Stimulated activated CD8-positive, alpha-beta memory T cell treated with anti-CD3 and anti-CD28 coated beads, Interleukin-7, amount 100 ng/mL, for 1 hour (primary cell): ENCODE measurements at places on chromosomes 2 and 18.

DNA sequence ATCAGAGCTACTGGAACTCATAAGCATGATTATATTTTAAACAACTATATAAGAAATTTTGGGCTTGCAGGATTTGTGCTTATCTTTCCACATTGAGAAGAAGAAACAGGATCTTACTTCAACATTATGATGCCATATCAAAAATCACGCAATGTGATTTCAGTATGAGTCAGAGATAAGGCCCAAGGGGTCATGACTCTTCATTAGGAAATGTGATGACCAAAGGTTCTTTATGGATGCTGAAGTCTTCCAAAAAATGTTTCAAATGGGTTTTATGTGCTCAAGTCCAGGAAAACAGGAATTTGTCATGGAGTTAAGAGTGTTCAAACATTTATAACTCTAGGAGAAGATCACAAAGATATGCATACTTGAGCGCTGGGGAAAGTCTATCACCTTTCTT, 7.8 kb upstream of the SERPINB2 start:
- DNase-seq = no peak

- no peak for DNase-seq
These were observed 22.4 kb upstream of the MGAT5 start for GRCh38 chr2:134231301-134231964.

DNA sequence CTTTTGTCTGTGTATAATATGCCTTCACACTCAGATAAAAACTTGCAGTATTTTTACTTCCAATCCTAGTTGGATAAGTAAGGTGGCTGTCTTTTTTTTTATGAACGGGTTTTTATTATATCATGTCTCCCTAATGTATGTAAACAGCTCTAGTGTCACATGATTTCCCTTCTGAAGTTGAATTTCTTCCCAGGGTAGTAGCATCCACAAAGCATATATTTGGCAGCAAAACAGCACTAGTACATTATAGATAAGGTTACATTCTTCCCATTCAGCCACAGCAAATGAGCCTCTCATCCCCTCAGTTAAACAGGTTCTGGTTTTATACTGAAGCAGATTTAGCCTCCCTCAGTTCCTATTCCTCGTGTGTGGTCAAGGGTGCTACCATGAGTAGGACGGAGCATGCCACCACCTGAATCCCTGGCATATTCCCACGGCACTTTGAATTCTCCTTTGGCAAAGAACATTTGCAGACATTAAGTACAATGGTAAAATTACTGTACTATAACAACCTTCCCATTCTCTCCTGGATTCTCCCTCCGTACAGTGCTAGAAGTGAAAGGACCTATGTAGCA, 15.4 kb upstream of the DTNA start:
- no peak for DNase-seq

GRCh38 chr2:38432820-38433606, 55.9 kb upstream of the ATL2 start:
- DNase-seq = no peak

DNA sequence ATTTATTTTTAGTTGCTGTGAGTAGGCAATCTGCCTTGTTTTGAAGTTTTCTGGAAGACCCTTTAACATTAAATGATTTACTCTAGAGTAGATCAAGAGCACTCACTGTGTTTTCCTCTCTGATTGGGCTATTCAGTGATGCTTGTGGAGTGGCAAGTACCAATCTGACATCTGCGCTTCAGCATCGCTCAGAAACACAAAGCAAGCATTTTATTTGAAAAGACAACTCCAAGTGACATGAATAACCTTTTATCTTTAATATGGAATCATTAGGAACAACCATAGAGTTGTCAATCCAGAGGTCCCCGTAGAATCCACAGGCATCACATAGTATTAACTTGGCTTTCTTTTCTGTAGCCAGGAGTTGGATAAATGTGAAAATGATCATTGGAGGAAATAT, 114.7 kb downstream of the CPS1 start:
- DNase-seq = no peak

- no peak for DNase-seq
These were observed 116.4 kb upstream of the NYAP2 start for GRCh38 chr2:225282858-225283710.

DNA sequence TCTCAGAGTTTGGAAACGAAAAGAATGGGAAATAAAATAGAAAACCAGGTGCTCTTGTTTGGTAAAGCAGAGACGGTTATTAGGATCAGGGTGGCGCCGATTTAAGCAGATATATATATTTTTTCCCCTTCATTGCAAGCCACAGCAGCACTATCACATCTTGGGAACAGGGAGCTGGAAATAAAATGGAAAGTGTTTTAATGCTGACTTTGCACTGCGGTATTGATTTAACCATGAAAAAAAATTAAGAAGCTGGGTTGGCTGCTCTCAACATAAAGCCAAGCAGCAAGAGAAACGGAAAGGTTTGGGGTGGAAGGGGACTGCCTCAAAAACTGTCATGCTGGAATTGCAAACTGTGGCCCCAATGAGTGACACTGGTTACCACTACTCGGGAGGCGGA, 102.7 kb upstream of the ZBTB14 start:
- no peak for DNase-seq

DNA sequence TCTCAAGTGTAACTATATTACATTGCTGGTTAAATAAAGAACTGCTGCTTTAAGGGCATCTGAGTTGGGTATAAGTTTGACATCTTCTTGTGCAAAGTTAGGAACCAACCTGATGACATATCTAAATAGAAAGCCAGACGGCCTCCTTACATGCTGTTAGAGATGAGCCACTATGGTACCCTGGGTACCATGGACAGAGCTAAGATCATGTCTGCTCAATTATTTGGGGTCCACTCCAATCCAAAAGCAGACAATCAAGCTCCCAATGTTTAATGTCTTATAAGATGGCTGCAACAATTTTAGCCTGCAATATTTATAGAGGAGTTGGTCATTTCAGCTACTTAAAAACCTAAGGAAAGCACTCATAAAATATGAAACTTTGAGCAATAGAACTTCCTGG, 86.2 kb downstream of the UPP2 start:
- DNase-seq = no peak

DNA sequence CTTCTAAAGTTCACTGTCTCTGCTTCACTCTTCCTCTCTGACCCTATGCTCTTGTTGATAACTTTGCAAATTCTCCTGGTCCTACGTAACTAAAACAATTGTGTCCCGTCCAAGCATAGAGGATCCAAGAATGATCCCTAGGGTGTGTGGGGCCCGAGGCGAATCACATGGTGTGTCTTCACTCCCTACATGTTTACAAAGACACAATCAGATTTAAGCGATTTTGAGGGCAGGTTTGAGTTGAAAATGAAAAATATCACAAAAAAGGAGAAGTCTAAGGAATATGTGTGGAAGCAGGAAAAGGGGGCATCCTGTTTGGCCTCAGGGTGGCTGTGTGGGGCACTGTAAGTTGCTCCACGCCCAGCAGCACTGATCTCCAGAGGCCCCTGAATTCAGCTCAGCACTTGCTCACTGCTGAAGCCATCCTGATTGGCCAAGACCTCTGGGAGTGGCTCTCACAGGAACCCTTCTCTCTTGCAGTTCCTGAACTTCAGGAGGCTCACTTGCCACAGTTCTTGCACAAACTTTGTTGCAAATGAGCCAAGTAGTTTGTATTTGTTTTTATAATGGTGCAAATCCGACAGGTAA, 363.6 kb downstream of the ZNF521 start:
- no peak for DNase-seq

DNA sequence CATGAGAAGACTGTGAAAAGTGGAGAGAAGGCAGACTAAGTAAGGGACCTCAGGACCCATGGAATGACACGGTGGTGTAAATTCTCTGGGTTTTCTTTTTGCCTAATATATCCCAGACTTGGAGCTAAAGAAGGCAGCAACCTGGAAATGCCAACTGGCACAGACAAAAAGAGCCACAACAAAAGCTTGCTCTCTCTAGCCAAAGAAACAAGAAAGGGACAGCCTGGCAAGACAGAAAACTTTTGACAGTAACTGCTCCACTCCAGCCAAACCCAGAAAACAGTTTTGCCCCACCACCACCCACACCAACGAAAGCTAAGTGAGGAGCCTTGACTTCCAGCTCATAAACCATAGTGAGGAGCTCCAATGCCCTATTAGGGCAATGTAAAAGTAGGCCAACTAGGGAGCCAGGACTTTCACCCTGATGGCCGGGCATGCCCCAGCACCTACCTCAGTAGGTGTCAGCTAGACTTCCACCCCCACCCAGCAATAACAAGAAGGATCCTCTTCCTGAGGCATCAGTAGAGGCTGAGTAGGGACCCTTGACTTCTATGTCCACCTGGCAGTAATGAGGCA, 35.5 kb downstream of the PELI1 start:
- DNase-seq = no peak

- DNase-seq = no peak
These were observed 31.6 kb upstream of the GMPPA start for GRCh38 chr2:219466816-219467735.

DNA sequence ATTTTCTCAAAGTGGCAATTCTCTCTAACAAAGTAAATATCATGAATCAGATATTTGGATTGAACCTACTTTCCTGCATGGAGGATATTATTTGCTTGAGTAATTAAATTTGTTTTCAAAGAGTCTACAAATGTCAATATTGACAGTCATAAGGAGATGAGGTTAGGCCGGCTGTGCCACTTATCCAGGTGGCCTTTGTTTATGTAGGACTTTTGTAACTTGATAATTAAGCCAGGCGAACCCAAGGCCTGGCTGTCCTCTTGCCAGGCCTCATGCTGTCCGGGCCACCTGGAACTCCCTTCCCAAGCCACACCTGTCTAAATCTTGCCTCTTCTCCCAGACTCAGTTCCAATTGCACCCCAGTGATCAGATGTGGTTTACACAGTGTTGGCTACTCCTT, 255.2 kb downstream of the ACKR3 start:
- no peak for DNase-seq

- DNase-seq = no peak
These were observed 85.5 kb downstream of the MTA3 start for GRCh38 chr2:42653908-42654445.

DNA sequence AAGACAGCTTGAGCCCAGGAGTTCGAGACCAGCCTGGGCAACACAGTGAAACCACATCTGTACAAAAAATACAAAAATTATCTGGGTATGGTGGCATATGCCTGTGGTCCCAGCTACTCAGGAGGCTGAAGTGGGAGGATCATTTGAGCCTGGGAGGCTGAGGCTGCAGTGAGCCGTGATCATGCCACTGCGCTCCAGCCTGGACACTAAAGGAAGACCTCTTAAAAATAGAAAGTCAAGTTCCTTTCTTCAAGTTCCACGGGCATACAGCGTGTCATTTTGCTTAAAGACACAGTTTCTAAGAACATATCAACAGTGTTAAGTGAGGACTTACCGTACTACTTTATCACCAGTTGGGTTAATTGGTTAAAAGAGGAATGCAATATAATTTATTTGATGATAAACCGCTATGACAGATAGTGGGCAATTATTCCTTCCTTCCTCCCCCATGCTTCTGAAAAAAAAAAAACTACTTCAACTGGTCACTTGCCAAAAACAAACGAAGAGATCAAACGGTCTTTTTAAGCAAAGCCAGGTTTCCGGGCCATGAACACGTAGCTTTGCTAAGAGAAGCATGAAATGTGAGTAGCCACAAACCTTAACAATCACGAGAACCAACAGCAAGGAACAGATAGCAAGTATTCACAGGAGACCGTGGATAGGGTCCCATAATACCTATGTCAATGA, 21.4 kb downstream of the AP1S3 start:
- DNase-seq = no peak

DNA sequence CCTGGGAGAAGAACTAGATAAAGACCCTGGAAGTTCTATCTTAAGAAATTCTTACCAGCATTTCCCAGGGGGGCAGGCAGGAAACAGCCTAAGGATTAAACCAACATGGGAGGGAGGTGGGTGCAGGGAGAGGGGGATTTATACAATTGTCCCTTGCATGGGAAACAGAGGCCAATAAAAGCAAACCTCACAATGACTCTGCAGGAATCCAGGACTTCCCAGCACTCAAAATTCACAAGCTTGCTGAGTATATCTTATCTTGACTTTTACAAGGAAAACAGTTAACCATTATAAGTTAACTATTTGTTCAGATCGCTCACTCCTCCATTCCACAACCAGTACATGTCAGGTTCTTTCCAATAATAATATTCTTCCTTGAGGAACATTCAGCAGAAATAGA, 241.3 kb downstream of the MREG start:
- no peak for DNase-seq

GRCh38 chr2:156933645-156934225, 323.8 kb upstream of the GALNT5 start:
- DNase-seq = no peak

GRCh38 chr2:187991389-187991788, 300.3 kb upstream of the GULP1 start:
- no peak for DNase-seq

DNA sequence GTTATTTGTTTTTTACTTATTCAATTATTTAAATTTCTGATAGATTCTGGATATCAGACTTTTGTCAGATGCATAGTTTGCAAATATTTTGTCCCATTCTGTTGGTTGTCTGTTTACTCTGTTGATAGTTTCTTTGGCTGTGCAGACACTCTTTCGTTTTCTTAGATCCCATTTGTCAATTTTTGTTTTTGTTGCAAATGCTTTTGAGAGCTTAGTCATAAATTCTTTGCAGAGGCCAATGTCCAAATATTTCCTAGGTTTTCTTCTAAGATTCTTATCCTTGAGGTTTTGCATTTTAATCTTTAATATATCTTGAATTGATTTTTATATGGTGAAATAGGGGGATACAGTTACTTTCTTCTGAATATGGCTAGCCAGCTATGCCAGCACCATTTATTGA, 112.7 kb upstream of the SESTD1 start:
- DNase-seq = no peak

- DNase-seq = no peak
These were observed 362.3 kb downstream of the FBXO15 start for GRCh38 chr18:73785300-73785699.

GRCh38 chr2:29113891-29114321, 1.3 kb upstream of the CLIP4 start:
- no peak for DNase-seq

DNA sequence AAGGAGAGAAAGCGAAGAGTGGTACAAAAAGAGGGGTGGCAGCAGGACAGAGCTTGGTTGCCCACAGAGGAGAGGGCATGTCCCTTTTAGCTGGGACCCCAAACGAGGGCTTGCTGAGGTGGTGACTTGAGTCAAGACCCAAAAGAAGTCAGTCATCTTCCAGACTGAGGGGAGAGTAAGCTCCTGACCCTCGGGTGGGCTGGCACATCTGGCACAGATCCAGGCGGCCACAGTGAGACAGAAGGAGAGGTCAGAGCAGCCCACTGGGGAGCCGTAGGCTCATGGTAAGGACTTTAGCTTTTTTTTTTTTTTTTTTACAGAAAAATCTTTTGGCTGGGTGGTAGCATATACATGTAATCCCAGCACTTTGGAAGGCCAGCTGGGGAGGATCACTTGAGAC, 77.9 kb upstream of the ST6GAL2 start:
- DNase-seq = no peak

GRCh38 chr18:3706279-3707097, 256.5 kb downstream of the TGIF1 start:
- DNase-seq = no peak
